HFFc6 (cell line): ENCODE measurements at places on chromosomes 1 and 21. TPM values are rescaled to one million over a fixed set of nuclear protein-coding genes. Genes with fewer than 3 reads are reported as not detected.

Gene DPT
- total RNA-seq: not detected in 3 replicates

Gene ANGPTL1
- total RNA-seq: not detected in 3 replicates

Gene ZFP69B
- 3.7 to 3.9 TPM (median 3.7 TPM) in 3 replicates for total RNA-seq

Gene FMO5
- 0.27 to 0.53 TPM in 2 of 3 replicates, not detected in the other for total RNA-seq

Gene BMP8A
- total RNA-seq: not detected in 3 replicates

Gene C1orf116
- 0.04 to 0.09 TPM (median 0.08 TPM) in 3 replicates for total RNA-seq

Gene TMEM52
- 0.70 TPM in 1 of 3 replicates, not detected in the others for total RNA-seq

Gene GOLPH3L
- total RNA-seq: 23.1 to 26.4 TPM (median 24.9 TPM) in 3 replicates
